ENCODE measurements at places on chromosomes 16 and 17. TPM values are rescaled to one million over a fixed set of nuclear protein-coding genes. Genes with fewer than 3 reads are reported as not detected.

GRCh38 chr17:7502987-7503386 lies 18.8 kb downstream of the POLR2A start:
- no peak for ATAC-seq

GRCh38 chr16:9820476-9821246 lies 361.6 kb downstream of the GRIN2A start:
- ATAC-seq: no peak

DNA sequence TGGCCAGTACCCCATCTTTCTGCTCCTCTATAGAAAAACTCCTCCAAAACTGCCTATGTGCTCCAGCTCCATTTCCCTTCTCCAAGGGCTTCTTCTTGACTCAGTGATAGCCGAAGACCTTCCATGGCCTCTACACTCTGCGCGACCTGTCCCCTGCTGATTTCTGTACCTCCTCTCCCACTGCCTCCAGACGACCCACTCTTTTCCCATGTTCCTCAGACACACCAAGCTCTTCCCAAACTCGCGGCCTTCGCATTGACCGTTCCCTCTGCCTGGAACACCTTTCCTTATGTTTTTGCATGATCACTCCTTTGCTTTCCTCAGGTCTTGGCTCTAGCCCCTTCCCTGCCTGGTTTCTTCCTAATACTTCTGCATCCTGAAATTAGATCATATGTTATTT lies 255.6 kb upstream of the SDK2 start:
- no peak for ATAC-seq

GRCh38 chr16:9650284-9650683 lies 531.9 kb downstream of the GRIN2A start:
- ATAC-seq: no peak

The TTLL6 gene
- not detected for total RNA-seq
